Fibroblast of skin of right biceps (primary cell): ENCODE measurements at places on chromosomes 7 and 10.

DNA sequence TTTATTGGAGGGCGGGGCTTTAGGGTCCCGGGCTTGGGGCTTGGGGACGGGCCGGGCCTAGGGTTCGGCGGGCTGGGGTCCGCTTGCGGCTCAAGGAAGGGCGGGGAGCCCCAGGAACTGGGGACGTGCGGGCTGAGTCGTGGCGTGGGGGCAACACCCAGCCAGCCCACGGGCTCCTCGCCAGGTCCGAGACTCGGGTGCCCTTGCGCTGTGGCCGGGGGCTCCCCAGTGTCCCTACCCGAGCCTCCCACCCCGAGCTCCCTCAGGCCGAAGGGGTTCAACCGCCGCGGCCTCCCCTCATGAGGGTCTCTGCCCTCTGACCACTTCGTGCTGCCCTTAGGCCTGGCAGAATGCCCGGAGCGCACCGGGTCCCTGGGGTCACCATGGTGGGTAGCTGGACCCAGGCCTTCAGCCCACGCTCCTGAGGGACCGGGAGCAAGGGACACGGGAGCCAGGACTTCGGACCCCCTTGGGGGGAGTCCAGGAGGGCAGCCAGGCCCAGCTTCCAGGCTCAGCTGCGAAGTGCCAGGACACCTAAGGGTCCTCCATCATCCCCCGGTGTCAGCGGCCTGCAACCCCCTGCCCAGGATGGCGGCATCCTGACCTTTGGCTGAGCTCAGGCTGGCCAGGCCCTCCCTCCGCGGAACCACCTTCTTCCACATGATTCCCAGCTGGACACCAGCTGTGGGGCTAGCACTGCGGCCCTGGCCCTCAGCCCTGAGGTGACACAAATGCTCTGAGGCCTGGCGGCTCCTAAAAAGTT lies 524 bp upstream of the FUOM start:
- DNase-seq: no peak

DNA sequence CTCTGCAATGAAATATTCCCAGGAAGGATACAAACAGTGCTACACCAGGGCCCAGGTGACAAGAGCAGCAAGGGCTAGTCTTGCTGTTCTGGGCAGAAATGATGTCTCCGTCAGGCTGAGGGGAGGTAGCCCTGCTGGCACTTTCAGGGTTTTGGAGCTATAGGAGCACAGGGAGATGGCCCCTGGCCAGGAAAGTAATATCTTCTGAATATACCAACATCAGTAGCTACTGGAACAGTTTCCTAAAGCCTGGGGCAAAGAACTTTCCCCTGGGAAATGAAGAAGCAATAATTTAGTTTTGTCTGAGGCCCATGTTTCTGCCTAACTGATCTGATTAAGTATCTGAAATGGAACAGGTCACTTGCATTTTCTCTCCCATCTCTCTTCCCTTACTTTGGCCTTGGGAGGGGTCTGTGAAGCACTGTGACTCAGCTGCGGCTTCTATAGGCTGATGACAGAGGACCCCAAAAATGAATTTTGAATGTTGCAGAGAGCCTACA lies 489.1 kb upstream of the PODXL start:
- no peak for DNase-seq

DNA sequence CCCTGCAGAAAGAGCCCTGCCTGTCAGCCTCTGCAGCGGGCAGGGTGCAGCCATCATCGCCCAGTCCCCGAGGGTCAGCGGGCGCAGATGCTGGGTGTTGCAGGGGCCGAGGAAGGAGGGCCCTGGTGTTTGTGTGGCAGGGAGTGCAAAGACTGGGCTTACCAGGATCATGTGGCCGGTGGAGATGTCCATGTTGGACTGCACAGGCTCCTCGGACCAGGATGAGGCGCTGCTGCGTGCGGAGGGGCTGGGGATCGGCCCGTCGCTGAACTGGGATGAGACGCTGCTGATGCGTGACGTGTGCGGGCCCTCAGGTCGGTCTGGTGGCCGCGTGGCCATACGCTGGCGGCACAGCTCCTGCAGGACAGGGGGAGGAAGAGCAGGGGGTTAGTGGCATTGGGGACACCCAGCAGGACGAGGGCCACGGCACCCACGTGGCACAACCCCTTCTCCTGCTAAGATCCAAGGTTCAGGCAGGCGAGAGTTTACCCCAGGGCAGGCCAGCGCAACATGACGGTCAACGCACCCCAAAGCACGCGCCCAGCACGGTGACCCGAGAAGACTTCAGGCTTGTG lies 319.5 kb downstream of the DNAJB6 start:
- DNase-seq: no peak

DNA sequence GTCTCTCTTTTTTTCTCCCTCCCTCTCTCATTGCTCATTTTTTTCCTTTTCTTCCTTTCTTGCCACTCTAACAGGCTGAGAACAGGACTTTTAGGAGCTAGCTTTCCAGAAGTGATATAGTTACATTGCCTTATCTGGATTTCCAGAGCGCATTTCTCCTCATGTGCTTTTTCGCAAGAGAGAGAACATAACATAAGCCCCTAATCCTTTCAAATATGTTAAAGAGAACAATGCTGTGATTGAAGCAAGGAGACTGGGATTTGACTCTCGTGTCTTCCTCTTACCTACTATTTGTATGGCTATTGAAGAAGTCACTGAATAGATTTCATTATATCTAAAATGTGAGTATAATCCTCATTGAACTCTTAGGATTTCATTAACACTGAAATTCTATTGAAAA lies 101.2 kb upstream of the PRPS1L1 start:
- no peak for DNase-seq

- DNase-seq: no peak
Measured at GRCh38 chr7:158000160-158000559, 587.5 kb downstream of the PTPRN2 start.

GRCh38 chr7:45677311-45677900 lies 103.2 kb downstream of the ADCY1 start:
- no peak for DNase-seq

GRCh38 chr10:33199731-33200232 lies 134.7 kb downstream of the NRP1 start:
- DNase-seq: peak; percentile 68
